Glomerular endothelial cell (primary cell): ENCODE measurements at places on chromosomes 4 and X.

DNA sequence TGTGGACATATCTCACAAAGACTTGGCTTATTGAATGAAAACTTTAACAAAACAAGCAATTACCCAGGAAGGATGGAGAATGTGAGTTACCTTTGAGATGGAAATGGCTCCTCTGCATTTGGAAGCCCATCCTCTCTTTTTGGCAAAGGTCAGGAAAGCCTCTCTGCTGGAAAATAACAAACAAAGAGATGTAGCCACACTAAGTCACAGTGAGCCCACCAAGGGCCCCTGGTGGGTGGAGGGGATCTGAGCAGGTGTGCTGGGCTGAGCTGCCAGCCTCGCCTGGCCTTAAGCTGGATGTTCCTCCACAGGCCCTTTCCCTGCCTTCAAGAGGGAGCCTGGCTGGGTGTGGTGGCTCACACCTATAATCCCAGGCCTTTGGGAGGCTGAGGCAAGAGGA is 269.2 kb downstream of the HNRNPD start:
- DNase-seq: no peak

DNA sequence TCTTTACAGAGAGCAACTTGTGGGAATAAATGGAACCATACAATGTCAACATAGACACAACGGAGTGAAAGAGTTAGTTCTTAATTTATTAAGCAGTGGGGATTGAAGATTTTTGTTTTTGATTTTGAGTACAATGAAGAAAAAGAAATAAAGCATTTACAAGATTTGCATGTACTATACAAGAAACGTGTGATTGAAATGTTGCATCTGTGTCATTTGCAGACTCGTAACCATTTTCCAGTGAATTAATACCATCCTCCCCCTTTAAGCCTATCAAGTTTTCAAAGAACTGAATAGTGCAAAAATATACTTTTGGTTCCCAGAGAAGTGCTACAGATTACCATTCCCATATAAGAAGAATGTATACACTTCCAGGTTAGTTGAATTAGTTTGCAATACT is 8.6 kb upstream of the KDR start:
- DNase-seq: no peak

- DNase-seq: no peak
These were observed 136.0 kb downstream of the NKX6-1 start for GRCh38 chr4:84362896-84363655.

DNA sequence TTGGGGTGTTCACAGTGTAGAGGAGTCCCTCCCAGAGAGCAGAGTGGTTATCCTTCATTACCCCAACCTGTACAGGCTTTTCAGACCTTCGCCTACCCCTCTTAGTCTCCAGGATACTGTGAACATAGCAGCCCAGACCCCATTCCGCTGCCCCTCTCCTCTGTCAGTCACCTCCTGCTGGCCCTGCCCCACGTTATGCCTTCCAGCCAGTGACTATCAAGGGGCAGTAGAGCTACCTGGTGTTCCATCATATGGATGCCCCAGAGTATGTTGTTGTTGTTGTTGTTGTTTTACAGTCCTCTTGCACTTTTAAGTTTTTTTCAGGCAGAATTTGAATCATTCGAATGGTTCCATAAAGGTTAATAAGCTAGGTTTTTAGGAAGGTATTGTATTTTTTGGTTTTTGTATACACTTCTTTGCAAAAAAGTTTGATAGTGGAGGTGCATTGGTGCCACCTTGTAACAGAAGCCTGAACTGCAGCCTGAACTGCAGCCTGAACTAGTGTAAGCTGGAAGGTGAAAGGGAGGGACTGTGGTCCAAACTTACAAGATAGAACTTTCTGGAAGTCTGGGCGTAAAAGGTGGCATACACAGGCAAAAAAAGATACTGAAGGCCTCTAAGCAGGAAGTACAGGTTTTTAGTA is 101.4 kb upstream of the RAB40AL start:
- DNase-seq: no peak

DNA sequence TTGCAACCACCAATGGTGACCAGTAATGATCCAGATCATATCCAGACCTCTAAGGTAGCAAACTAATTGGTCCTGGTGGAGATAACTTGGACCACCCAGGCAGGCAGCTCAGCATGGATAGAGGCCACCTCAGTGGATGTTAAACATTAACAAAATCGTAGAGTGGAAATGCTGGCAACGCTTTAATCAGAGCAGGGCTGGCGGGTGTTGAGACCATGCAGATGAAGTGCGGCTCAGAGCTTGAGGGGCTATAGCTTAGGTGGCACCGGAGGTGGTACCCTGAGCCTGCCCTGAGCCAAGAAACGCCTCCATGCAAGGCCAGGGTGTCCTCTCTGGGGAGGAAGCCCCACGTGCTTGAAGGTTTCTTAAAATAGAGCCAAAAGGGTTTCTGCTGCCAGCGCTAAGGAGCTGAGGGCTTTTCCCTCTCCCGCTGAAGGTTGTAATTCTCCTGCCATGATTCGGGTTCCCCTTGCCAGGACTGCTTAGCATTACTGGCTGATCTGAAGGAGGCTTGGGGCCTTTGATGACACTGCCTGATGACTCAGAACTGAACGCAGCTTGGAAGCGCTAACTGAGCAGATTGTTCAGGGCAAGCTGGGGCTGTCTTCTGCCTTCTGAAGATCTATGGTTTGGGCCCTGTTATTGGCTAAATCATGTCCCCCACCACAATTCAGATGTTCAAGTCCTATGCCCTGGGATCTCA is 177.8 kb upstream of the ATP6AP2 start:
- no peak for DNase-seq

GRCh38 chrX:110407910-110408545 is 49.4 kb downstream of the RTL9 start:
- DNase-seq: peak; percentile 31

DNA sequence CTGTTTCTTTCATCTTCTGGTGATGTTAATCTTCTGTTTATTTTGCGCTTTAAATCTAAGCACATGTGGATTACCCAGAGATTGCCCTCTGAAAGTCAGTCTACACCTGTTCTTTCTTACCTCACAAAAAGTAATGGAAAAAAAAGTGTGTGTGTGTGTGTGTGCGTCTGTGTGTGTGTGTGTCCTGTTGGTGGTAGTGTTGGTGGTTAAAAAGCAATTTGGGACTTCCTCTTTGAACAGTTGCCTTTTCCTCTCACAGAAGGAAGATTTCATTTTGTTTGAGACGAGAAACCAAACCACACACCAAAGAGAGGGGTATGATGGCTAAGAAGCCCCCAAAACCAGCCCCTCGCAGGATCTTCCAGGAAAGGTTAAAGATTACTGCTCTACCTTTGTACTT is at the start of gene STAP1:
TSS of gene STAP1 (plus strand) at position 235 of the 400 bp plus-strand sequence. CDS start at position 318, 83 bp downstream.
- no peak for DNase-seq

GRCh38 chrX:40097141-40097503 is 636 bp downstream of the BCOR start:
- DNase-seq: no peak

GRCh38 chrX:150164971-150165600 is 198.0 kb upstream of the MAMLD1 start:
- no peak for DNase-seq
